ENCODE measurements at places on chromosomes 3 and 15. TPM values are rescaled to one million over a fixed set of nuclear protein-coding genes. Genes with fewer than 3 reads are reported as not detected.

KBTBD12 gene
- total RNA-seq: not detected

POPDC2 gene
- 0.17 TPM for total RNA-seq

GRCh38 chr3:113898892-113899291, 48.9 kb upstream of the ZDHHC23 start:
- no peak for DNase-seq

GRCh38 chr3:78957456-78957855, 810.3 kb downstream of the ROBO1 start:
- no peak for DNase-seq

DNA sequence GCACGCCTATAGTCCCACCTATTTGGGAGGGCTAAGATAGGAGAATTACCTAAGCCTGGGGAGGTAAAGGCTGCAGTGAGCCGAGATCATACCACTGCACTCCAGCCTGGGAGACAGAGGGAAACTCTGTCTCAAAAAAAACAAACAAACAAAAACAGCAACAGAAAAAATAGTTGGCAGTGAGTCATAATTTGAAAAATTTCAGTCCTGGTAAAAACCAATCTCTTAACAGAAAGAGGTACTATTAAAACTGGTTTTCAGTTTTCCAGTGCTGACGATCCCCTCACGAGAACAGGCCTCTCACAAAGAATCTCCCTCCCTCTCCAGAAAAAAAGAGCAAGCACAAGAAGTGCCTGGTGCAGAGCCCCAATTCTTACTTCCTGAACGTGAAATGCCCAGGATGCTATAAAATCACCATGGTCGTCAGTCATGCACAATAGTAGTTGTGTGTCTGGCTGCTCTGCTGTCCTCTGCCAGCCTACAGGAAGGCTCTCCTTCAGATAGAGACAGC, 22.8 kb upstream of the MAP4 start:
- no peak for DNase-seq

GRCh38 chr15:96701443-96701842, 370.9 kb downstream of the NR2F2 start:
- no peak for DNase-seq

DNA sequence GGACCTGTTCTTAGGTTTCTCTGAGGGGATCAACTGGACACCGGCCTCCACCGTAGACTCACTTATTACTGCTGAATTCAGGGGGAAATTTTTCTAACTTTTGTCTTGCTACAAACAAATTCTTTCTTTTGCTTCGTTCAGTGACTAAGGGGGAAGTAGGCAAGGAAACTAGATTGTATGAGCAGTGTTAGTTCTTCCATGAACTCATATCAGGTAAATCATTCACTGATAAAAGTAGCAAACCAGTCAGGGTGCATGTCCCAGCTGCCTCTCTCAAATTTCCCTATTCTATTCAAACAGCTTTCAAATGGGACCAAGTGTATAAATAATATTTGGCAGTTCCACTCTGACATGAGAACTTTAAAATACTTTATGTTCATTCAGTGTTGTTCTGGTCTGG, 7.3 kb upstream of the CCDC13 start:
- no peak for DNase-seq

Data from Daoy (cell line).